Activated CD4-positive, CD25-positive, alpha-beta regulatory T cell (primary cell): ENCODE measurements at places on chromosomes 2 and 18.

- DNase-seq = no peak
Observed at GRCh38 chr2:228447266-228447915, 265.9 kb upstream of the SPHKAP start.

DNA sequence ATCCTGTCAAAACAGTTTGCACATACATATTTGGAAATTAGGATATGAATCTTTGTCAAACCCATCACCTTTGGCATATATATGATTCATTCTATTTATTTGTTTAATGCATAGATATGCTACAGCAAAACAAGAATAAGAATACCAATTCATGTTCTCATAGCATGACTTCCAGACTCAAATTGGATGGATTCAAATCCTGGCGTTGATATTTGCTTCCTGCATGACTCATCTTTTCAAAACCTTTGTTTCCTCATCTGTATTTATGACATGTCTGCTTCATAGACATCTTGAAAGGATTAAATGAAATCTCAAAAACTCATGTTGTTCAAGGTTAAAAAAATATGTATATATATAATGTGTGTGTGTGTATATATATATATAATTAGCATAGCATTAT, 261.3 kb downstream of the MBD5 start:
- DNase-seq = no peak

DNA sequence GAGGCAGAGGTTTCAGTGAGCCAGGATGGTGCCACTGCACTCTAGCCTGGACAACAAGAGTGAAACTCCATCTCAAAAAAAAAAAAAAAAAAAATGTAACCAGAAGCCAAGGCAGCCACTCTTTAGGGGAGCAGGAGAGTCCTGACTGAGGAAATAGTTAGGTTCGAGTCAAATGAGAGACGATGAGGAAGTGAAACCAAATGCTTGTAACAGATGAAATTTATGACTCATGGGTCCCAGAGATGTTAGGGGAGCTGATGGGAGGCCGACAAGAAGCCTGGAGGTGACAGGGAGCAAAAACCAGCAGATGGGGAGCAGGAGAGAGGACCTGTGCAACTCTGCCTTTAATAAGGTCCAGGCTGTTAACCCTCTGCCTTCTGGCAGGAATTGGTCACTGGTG, 756.1 kb upstream of the DDX18 start:
- no peak for DNase-seq

GRCh38 chr2:10089565-10090190, 9.5 kb upstream of the CYS1 start:
- DNase-seq = no peak

DNA sequence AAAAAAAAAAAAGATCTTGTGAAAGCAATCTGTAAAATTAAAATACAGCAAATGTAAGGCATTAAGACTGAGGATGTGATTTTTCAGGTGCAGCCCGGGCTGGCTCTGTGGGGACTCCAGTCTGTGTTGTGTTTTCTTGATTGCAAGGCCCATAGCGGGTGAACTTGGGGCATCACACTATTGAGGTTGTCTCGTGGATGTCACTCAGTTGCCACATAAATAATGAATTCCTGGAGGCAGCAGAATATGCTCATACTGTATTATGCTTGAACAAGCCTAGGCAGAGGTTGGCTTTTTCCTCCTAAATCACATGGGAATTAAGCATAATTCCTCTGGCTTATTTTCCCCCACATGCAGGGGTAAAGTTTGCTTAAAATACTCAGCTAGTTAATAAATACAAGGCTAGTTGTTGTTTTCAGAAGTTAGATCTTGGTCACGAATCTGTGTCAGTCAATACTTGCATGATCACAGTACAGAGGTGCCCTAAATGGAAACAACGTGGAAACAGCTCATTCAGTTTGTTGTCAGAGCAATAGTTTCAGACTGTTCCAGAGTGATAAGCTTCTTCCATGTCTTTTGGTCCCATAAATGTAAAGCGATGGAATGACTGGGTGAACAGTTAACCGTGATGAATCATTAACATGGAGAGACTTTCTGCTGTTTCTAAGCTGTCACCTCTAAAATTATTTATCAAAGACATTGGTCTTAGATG, 16.4 kb downstream of the GEMIN6 start:
- DNase-seq = no peak
